Stimulated activated naive CD4-positive, alpha-beta T cell treated with Interleukin-2 at 50 U/mL for 16 hours (primary cell): ENCODE measurements at places on chromosomes 3 and 15.

DNA sequence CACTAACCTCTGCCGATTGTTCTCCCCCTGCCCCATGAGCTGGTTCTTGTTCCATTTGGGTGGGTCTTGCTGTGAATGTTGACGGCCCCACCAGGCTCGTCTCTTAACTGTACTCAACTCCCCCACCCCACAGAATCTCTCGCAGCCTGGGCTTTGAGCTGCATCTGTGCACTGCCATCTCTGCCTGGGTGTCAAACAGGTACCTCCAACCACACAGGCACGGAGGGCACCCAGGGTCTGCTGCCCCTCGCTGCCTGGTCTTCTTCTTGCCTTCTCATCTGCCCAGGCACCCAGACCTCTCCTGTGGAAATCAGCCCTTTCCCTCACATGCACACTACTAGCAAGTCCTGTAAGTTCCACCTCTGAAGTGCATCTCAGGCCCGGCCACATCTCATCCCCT lies 10.1 kb downstream of the TLR9 start:
- DNase-seq: no peak

- no peak for DNase-seq
These were observed 335.3 kb upstream of the TMCO5A start for GRCh38 chr15:37599156-37599555.

GRCh38 chr3:23162934-23163333 lies 40.2 kb upstream of the UBE2E2 start:
- no peak for DNase-seq

DNA sequence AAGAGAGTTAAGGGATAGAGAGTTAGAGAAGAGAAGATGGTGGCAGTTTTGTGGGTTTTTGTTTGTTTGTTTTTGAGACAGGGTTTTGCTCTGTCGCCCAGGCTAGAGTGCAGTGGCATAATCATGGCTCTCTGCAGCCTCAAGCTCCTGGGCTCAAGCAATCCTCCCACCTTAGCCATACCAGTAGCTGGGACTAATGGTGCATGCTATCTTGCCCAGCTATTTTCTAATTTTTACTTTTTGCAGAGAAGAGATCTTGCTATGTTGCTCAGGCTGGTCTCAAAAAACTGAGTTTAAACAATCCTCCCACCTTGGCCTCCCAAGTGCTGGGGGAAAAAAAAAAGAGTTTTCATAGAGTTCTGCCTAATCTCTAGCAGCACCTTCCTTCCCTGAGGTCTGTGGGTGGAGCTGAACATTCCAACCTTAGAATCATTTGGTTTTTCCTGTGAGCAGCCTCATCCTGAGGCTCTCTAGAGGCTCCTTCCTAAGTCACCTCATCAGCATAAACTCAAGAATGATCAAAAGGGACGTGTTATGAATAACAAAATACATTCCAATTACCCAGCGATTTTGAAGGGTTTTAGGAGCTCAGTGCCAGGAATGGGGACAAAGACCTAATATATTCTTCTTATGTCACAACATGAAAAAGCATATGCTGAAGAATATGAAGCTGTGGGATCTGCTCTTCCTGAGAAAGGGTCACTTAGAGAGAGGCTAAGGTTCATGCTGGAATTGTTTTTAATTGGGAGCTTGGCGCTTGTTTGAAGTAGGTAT lies 180.6 kb downstream of the LSAMP start:
- DNase-seq: no peak
